IMR-90 (cell line): ENCODE measurements at places on chromosomes 11 and 22. TPM values are rescaled to one million over a fixed set of nuclear protein-coding genes. Genes with fewer than 3 reads are reported as not detected.

OR51I1 gene
- not detected in 2 replicates for total RNA-seq

CARD18 gene
- not detected in 2 replicates for total RNA-seq

ROBO4 gene
- total RNA-seq: 0.56 and 0.72 TPM in 2 replicates

NLRP6 gene
- not detected in 2 replicates for total RNA-seq

GPHA2 gene
- total RNA-seq: not detected in 2 replicates

LDHAL6A gene
- not detected in 2 replicates for total RNA-seq

SCGB1D2 gene
- not detected in 2 replicates for total RNA-seq

PAX6 gene
- not detected in 2 replicates for total RNA-seq
